Heart left ventricle (tissue), 16 donors: ENCODE measurements at places on chromosomes 2 and 18.

DNA sequence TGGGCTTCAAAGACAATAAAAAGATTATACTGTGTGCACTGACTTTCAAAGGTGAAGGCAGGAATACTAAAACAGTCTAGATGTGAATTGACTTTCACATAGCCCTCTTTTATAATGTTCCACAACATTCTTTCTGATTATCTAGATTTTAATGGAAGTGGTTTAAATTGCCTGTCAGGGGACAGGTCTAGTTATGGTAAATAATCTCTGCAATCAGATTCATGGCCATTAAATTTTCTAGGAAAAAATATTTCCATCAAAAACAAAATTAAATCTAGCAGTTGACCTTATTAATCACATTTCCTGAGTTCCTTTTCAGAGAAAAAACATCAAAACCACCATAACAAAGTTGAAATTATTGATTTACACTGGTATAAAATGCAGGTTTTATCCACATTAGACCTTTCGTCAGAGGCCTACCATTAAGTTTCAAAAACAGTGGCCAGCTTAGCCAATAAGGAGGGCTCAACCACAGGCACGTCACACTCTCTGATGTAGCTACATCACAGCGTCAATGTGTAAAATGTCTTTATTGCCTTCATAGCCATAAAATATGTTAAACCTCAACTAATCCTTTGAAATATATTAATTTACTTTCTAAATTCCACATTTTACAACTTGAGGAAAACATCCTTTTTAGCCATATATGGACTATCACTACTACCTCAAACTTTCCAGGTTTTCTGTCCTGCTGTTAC is 79.4 kb downstream of the NOL10 start:
- DNase-seq = no peak

DNA sequence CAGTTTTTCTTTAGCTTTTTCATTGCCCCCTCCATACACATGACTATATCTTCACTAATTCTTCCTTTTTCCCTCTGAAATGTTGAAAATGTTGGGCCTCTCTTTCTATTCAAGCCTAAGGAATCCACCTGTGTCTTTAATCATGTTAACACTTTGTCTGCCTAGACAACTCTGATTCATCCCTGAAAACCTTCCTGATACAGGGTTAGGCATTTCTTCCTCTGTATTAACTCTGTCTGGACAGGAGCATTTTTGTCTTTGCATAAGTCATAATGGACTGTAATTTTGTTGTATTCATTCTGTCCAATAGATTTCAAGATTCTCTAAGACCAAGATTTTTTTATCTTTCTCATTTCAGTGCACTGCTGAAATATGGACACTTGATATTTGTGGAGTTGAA is 297.3 kb downstream of the IKZF2 start:
- DNase-seq = no peak

GRCh38 chr2:40256649-40257048 is 195.2 kb downstream of the SLC8A1 start:
- no peak for DNase-seq

DNA sequence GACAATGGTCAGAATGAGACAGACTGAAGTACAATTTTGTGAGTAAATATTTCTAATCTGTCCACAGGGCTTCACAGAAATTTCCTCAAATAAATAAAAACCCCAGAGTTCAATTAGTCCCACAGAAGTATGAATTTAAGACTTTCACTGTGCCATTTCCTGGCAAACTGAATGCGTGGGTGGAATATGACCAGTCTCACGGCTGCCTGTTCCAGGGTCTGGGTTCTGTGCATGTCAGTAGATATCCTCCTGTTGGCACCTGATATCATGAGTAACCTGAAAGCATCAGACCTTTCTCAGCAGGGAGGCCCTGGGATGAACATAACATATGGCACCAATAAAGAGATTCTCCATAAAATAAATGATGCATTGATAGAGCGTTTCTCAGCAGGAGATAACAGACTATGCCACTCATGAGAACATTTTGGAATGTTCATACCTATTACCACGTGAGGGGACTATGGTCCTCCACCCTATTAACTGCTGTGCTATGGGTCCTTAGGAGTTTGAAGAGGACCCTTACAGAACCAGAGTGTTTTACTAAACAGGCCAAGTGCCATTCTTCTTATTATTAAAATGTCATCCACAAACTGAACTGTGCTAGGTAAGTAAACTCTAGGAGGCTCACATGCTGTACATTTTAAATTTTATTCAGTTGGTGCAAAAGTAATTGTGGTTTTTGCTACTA is 10.6 kb upstream of the MALL start:
- no peak for DNase-seq

DNA sequence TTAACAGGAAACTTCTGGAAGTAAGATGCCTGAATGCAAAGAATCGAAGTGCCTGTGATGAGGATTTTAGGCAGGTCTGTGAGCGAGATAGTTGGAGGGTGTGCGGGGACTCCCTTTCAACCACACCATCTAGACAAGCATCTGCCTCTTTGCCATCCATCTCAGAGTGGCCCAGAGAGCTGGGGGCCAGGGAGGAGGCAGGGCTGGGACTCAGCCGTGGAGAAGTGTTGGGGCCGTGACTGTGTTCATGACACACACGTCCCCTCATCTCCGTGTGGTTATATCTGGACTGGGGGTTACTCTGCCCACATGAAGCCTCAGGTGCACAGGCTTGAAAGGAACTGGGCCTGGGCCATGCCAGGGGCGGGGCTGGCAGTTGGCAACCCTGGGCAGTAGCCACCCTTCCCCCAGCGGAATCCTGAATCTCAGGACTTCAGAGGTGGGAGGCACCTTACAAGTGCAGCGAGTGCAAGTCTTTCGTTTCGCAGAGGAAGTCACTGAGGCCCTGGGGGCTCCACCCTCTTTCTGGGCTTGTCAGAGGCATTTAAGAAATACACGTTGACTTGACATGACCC is 112.5 kb downstream of the SLC4A3 start:
- DNase-seq = no peak

DNA sequence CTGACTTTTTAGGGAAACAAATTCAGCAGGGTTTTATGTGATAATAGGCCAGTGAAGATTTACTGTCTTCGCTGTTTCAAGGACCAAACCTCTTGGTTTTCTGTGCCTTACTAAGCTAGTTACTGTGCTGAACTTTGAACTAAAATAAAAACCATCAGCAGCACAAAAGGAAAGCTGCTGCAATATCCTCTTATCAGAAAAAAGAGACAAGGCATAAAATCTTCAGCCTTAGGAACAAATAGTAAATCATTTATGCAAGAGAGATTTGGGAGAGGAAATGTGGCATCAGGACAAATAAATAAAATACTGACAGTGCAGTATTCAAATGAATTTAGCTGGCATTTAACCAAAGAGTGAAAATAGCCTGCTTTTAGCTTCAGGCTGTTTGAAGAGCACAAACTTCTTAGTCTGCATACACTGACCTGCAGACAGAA is 64.1 kb upstream of the EHBP1 start:
- DNase-seq = no peak

- no peak for DNase-seq
These were observed 135.8 kb downstream of the METTL8 start for GRCh38 chr2:171297956-171298355.

DNA sequence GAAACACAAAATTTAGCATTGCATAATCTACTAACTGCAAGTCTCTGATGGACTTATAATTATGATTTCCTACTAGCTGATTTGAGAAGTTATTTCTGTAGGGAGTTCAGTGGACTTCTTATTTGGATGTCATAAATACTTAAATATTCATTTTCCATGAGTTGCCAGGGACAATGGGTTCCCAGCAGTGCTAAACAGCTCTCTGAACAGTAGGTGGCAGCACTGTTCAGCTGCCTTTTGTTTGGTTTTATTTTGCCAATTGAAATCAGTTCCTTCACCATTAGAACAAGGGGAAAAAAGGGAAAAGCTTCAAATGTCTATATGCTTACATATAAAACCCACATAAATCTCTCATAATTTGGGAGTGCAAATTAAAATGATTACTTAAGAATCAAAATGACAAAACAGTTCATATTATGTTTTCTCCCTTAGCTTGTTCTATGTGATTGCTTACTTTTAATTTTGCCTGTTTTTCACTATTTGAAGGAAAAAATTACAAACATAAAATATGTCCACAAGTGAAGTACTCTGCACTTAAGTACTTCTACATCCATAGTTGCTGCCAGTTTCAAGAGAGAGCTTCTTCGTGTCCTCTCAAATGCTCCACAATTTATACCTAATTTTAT is 898.9 kb downstream of the CPS1 start:
- DNase-seq = no peak

DNA sequence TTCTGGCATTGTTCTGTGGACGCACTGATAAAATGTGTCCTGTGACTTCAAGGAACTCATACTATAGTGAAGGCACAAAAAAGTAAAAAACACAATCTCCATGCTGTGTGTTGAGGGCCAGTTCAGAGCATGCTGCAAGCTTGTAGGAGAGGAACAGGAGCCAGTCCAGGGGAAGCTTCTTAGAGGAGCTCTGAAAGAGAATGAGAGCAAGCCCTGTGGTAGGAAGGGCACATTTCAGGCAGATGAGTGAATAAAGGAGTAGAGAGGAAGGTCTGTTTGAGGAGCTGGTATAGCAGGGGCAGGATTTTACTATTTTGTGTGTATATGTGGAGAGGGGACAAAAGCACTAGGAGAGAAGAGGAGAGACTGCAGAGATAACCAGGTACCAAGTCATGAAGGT is 478.3 kb downstream of the ZEB2 start:
- DNase-seq = no peak

DNA sequence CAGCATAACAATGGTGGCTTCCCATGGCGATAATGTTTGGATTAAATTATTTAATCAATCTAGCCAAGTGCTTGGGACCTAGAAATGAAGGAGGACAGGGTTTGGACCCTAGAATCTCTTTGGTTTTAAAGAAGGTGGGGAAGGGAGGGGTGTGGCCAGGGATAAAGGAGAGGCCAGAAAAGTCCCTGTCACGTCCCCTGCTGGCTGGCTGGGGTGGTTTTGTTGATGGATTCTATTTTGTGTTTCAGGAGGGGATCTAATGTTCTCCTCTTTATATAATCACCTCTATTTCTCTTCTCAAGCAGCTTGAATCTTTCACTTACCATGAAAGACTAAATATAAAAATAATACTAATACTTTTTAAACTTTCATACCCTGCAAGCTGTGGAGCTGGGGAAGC is 52.6 kb upstream of the GALR1 start:
- DNase-seq = no peak

GRCh38 chr2:10406491-10407188 is 41.5 kb downstream of the ODC1 start:
- DNase-seq = no peak

DNA sequence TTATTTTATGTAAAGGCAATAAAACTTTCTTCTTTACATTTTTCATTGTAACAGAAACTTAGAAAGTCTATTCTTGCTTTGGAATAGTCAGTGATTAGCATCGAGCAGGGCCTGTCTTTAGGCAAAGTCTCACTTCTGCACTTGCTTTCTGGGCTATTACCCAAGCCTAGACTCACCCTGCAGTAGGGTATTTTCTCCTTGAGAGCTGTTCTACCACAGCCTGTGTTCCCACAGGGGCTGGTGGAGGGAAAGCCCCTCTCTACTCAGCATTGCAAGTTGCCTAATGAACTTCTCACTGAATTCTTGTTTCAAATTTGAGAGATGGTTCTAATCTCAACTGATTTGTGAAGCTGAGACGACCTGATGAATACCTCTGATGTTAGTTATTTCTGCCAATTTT is 111.7 kb upstream of the KLHL14 start:
- no peak for DNase-seq

- DNase-seq = no peak
These were observed 1.4 kb downstream of the PPM1G start for GRCh38 chr2:27407798-27408491.

GRCh38 chr2:162038725-162039124 is 35.3 kb downstream of the DPP4 start:
- no peak for DNase-seq
